Fibroblast of skin of right biceps (primary cell): ENCODE measurements at places on chromosomes 12 and 14.
A peak's percentile ranks its signal among the peaks of the same experiment; 100 is the strongest.

DNA sequence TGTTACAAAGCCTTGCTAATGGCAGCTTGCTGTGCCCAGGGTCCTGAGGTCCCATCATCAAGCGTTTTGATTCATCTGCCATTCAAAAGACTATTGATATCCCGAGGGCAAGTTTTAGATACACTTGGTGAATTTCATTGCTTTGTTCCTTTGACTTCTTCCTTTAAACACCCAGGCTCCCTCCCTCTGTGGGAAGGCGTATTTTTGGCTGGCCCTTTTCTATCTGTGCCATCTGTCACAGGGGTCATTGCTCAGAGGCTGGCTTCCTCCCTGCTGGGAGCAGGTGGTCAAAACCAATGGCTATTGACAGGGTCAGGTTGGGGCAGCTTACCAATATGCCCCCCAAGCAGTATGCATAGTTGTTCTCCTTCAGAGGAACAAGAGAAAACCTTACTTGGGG lies 40.0 kb downstream of the SCN8A start:
- DNase-seq, result no peak

GRCh38 chr12:58104351-58104755 lies 163.0 kb downstream of the ATP23 start:
- no peak for DNase-seq

GRCh38 chr12:131507094-131507493 lies 203.8 kb upstream of the SFSWAP start:
- DNase-seq, result no peak

DNA sequence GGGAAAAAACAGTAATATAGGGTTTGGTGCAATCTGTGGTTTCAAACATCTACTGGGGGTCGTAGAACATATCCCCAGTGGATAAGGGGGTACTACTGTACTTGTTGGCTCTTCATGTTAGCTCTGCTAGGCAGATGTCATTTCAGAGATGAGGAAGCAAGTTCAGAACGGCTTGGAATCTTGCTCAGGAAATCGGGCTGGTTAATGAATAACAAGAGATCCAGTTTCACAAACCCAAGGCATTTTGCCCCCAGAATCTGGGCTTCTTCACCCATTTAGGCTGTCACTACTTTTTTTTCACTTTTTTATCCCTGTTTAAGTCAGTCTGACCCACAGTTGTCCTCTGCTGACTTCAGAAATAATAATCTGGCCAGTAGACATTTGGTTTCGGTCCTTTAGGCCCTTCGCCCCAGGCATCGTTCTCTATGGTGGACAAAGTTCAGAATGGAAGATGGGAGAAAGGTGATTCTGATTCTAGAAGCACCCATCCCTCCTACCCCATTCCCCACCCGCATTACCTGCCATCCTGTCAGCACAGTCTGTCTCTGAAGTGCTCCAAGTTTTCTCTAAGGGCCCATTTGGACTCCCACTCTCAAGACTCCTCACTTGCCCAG lies 4.5 kb downstream of the SUOX start:
- no peak for DNase-seq

DNA sequence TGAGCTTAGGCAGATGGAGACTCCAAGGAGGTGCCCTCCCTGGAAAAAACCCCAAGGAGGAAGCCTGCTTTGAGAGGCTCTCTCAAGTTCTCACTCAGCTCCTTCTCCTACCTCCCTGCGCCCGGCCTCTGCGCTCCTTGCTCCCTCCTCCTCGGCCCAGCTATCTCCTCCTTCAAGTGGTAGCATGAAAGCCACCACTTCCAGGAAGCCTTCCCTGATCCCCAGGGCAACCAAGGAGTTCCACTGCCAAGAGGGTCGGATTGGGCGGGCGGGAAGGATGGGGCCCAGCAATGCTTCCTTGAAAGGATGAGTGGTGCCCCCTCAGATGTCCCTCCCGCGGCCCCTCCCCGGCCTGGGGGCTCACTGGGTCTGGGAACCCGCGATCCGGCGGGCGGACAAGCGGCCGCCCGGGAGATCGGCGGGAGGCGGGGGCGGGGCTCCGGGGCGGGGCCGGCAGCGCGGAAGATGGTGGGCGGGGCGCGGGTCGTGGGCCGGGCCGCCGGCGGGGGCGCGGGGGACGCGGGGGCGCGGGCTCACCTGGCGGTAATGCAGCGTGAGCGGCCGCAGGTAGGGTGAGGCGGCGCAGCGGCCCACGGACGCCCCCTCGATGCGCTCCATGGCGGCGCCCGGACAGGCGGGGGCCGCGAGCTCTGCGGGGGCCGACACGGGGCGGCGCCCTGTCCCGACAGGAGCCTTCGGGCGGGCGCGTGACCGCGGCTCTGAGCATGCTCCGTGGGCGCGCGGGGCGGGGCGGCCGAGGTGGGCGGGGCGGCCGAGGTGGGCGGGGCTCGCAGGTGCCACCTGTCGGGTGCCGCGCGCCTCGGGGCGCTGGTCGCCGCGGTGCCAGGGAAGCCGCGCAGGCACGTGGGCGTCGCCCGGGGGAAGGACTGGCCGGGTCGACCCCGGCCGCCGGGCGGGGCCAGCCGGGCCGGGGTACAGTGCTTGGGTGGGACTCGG lies at the start of gene NUDT14:
TSS of gene NUDT14 (minus strand) at position 721 of the 957 bp plus-strand sequence. CDS start at position 618, 103 bp downstream.
- peak; percentile 40 for DNase-seq

DNA sequence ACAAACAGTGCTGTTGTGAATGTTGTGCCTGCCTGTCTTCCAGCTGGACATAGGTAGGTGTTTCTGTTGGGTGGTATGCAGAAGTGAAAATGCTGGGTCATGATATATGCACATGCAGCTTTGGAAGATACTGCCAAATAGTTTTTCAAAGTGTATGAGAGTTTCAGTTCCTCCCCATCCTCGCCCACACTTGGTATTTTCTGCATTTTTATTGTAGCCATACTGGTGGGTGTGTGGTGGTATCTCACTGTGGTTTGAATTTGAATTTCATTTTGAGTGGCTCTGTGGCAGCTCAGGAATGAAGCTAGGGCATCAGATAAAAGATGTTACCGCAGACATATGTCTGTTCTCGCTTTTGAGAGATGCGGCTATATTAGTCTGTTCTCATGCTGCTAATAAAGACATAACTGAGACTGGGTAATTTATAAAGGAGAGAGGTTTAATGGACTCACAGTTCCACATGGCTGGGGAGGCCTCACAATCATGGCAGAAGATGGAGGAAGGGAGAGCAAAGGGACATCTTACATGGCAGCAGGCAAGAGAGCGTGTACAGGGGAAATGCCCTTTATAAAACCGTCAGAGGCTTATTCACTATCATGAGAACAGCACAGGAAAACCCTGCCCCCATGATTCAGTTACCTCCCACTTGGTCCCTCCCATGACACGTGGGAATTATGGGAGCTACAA lies 183.1 kb downstream of the CAND1 start:
- no peak for DNase-seq

- no peak for DNase-seq
Measured at GRCh38 chr12:98359856-98360255, 155.5 kb upstream of the TMPO start.

DNA sequence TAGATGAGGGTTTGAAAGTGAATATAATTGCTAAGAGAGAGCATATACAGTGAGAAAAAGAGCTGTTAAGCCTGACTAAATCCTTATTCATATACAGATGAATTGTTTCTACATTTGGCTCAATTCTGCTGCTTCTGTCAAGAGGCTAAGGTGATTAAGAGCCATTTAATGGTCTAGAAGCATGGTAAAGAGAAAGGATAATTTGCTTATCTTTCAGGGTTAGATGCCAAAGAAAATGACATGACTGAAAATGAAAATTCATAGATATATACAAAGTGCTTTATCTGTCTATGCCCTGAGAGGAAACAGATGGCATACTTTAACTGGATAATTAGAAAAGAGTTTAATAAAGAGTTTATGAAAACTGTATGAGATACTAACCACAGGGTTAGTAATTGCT lies 834.9 kb downstream of the SLC6A15 start:
- peak; percentile 45 for DNase-seq
